Hematopoietic multipotent progenitor cell (in vitro differentiated cells): ENCODE measurements at places on chromosomes 1 and 21.

GRCh38 chr1:200173097-200173618 is 145.6 kb downstream of the NR5A2 start:
- no peak for DNase-seq

GRCh38 chr1:207702317-207702716 is 49.5 kb upstream of the CD46 start:
- DNase-seq: no peak

DNA sequence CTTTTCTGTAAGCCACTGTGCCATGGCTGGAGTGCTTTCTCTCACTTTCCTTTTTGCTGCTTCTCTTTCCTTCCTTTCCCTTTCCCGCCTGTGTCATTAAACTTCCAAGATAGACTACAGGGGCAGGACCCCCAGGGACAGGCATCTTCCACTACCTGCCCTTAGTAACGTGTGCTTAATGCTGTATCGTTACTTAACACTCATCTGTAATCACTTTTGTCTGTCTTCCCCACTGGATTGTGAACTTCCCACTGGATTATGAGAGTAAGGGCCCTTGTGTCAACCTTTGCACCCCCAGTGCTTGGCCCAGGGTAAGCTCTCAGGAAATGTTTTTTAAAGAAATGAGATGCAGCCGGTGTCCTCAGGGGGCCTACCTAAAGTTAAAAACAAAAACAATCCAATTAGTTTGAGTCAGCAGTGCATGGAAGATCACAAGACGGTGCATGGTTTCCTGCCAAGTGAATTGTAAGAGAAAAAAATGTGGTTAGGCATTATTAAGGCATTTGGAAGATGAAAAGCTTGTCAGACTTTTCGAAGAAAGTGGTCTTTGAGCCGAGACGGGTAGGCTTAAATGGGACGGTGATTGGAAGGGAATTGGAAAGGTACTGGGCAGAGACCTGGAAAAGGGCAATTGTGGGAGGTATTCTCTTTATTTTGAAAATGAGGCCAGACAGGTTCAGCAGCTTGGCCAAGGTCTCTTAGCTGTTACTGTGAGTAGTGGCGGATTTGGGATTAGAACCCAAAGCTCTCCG is 958 bp downstream of the LYPLAL1 start:
- DNase-seq: peak; percentile 52

DNA sequence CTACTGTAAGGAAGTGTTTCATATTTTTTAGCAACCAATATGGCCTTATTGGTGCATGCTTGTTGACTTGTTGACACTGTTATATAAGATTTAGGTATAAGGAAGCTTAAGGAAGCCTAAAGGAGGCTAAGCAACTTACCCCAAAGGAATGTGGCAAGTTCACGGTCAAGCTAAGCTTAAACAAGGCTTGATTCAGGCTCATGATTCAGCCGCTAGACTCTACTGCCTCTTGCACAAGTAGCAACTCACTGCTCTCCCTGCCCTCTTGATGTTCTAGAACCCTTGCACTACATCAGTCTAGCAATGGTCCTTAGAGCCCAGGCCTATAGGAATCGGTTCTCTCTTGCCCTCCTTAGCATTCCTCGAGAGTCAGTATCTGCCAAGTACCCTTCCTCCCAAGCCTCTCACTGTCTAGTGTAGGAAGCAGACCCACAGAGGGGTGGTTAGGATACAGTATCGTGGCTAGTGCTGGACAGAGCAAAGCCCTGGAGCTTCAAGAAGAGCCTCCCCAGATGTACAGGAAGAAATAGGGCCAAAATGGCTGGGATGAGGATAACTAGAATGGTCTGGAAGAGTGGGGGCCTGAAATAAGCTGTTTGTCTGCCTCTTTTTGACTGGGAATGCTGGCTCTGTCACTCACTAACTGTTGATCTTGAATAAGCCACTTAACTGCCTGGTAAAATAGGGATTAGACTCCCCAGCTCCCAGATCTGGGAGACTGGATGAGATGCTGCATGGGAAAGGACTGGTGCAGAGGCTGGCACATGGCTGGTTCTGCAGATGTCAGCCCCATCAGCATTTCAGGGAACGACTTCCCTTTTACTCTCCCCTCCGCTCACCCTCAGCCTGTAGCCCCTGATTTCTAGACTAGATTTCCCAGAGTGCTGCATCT is 122.2 kb downstream of the NAV1 start:
- no peak for DNase-seq

GRCh38 chr1:101440485-101440884 is 203.7 kb downstream of the S1PR1 start:
- no peak for DNase-seq

- DNase-seq: no peak
Observed at GRCh38 chr1:23246274-23246673, 29.0 kb upstream of the HTR1D start.

- DNase-seq: no peak
Observed at GRCh38 chr1:156841295-156841855, 17.5 kb downstream of the INSRR start.

DNA sequence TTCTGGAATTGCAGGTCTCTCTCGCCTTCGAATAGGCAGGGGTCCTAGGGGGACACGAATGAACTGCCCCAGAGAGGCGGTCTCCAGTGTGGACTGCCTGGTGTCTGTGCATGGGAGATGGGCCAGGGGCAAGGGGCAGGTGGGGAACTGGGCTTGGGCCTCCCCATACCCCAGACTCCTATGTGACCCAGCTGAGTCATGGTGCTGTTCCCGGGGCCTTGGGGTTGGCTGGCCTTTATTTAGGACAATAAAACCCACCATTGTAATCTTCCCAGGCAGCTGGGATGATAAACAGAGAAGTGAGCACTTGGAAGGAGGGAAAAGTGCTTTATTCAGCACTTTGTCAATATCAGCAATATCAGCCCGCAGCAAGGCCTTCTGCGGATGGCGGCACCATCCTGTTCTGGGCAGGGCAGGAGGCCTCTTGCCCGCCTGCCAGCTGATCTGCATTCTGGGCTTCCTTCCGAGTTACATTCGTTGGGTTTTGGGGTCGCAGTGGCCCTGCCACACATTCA is 209.0 kb upstream of the TMEM51 start:
- no peak for DNase-seq

- no peak for DNase-seq
Observed at GRCh38 chr1:24089027-24089742, 22.8 kb downstream of the MYOM3 start.

DNA sequence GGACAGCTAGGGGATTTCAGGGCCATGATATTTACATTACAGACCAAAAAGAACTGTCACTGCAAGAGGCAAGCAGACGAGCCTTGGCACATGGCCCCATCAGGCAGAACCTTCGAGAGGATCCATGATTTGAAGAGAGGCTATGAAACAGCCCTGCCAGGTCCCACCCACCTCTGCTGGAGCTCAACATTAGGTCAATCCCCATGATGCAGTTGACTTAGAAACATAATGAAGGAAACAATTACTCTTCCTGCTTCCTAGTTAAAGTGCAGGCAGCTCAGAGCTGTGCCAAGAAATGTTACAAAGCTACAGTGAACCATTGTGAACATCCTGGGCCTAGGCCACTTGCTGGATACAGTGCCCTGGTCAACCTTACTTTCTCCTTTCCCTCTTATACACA is 41.7 kb upstream of the PTCH2 start:
- DNase-seq: no peak
